T-helper 2 cell treated with Interferon-gamma antibody and Interleukin-4, amounts not matched to agents 5 μg/mL and 100 μg/mL, for 36 hours (primary cell): ENCODE measurements at places on chromosomes 7 and 10.

- DNase-seq = peak; percentile 30
Observed at GRCh38 chr7:106731646-106732444, 70.9 kb upstream of the CCDC71L start.

DNA sequence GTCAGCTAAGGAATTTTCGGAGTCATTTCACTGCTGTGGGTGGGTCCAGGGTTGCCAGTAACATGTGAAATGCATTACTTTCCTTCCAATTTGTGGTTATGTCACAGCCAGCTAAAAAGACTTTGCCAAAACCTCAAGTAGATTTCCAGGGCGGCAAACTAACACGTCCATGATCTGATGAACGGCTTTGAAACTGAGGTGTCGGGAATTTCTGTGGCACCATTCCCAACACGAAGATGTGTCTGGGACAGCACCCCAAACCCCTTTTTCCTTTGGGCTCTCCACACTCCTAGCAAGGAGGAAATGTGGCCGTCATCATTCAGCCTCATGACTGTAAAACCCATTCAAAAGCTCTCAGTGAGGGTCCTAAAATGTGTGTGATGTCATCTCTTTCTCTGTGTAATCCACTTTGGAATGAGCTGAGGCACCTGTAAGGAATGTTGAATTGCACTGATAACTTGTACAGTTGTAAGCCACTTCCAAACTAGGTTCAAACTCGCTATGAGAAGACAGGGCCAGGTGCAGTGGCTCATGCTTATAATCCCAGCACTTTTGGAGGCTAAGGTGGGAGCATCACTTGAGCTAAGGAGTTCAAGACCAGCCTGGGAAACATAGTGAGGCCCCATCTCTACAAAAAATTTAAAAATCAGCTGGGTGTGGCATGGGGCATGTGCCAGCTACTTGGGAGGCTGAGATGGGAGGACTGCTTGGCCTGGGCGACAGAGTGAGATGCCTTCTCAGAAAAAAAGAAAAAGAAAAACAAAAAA lies 146.1 kb upstream of the FRMD4A start:
- no peak for DNase-seq

GRCh38 chr10:97180363-97180755 lies 5.4 kb downstream of the SLIT1 start:
- DNase-seq = no peak

DNA sequence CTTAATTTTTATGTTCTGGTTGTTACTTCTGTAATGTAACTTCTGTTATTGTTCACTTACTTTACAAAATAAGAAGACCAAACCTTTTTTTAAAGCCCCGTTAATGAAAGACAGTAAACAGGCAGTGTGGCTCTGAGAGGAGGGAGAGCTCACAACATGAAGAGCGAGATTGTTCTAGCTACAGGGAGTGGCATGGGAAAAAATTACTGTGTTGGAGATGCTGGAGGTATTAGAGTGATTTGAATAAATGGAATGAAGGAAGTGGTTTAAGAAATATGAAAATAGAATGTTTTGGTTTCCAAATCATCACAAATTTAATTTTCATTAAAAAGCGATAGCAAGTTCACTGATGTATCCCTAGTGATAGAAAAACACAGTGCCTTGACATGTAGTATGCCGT lies 31.8 kb downstream of the REEP3 start:
- DNase-seq = no peak

- no peak for DNase-seq
Observed at GRCh38 chr7:5677538-5678294, 103.7 kb downstream of the RNF216 start.

DNA sequence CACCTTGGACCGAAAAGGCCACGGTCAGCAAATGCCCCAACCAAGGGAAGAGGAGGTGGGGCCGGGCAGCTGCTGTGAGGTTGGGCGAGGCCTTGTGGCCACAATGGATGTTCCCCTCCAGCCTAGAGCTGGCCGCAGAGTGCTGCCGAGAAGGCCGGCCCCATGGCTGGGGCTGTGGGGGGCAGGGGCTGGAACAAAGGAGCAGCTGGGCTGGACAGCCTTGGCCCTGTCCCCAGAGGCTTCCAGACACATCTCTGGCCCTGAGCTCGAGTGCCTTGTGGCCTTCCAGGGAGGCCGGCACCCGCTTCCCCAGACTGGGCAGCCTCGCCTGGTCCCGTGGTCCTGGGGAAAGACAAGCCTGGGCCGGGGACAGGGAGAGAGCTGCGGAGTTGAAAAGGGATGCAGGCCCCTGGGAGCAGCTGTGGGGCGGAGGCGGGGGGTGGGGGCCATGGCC lies 88.0 kb downstream of the PDGFA start:
- DNase-seq = no peak

GRCh38 chr7:138235207-138235606 lies 158.9 kb downstream of the AKR1D1 start:
- no peak for DNase-seq

GRCh38 chr10:35506741-35507140 lies 98.4 kb upstream of the GJD4 start:
- DNase-seq = no peak

DNA sequence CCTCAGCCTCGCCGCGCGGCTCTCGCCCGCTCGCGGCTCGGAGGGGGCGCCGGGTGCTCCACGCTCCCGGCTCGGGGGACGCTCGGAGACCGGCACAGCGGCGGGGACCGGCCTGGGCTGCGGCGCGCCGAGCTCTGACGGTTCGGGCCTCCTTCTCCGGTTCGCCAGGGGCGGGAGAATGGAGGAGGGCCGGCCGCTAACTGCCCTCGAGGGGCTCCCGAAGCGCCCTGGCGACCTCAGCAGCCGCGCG lies 232 bp upstream of the GRID1 start:
- no peak for DNase-seq
